WTC11 (cell line): ENCODE measurements at places on chromosomes 5 and 9.

DNA sequence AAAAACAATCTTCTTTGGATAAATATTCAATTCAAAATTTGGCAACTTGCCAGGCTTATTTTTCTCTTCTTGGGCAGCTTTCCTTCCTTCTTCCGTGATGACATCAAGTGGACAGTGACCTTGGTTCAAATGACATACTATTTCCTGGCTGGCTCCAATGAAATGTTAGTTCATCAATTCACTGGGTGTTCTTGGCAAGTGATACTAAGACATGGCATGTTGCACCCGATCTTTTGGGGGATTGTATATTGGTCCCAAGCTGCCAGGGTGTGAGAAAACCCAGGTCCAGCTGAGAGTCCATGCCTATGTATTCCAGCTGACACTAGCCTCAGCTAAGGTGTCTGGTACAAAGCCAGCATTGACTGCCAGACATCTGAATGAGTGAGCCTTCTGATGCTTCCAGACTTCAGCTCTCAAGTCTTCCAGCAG is 252.9 kb downstream of the MAT2B start:
- no peak for DNase-seq

DNA sequence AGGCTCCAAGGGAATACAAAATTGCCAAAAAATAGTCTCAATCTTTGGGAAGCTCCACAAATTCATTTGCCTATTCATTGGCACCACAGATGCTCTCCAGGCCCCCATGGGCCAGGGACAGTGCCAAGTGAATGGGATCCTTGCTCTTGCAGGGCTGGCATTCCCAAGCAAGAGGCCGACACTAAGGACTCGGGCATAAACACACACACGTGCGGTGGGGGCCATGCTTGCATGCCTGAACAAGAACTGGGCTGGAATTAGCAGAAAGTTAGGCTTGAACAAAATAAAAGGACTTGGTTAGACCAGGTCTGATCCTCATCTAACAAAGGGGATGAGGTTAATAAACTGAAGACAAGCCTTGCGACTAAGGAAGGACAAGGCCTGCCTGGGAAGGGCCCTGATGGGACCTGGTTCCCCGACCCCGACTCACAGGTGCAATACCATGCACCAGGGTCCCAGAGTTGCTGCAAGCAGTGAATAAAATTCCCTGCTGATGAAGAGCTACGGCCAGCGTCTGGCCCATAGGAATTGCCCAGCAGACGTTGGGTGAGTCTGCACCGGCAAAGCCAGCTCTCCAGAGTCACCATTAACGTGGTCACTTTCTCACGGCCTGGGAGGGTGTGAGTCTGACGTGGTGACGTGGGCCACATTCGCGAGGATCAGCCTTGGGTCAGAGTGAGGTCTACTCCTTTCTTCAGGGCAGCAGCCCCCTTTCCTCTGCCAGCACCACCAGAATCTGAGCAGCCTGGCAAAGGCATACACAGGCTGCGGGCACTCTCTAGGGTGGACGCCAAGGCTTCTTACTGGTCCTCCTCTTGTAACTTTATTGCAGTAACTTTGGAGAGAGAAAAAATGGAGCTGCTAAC is 77.4 kb upstream of the FCN1 start:
- DNase-seq = no peak

- no peak for DNase-seq
Observed at GRCh38 chr5:31408814-31409213, 123.1 kb downstream of the DROSHA start.

DNA sequence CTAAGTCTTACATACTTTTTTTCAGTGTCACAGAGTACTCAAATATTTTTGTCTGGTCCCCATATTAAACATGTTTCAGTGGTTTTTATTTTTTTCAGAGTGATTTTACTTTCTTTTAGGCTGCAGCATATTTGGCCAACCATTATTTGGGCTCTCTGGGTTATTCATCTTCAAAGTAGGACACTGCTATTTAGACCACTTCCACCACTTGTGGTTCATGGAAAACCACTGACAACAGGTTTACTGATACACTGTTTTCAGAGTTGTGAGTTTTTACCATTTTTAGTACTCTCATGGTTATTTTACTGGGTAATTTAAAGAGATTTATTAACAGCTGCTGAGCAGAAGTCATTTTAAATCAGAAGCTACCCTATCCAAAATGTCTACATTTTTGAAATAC is 437.6 kb downstream of the KIAA0825 start:
- no peak for DNase-seq

GRCh38 chr5:112174959-112175594 is 244.0 kb downstream of the EPB41L4A start:
- no peak for DNase-seq

DNA sequence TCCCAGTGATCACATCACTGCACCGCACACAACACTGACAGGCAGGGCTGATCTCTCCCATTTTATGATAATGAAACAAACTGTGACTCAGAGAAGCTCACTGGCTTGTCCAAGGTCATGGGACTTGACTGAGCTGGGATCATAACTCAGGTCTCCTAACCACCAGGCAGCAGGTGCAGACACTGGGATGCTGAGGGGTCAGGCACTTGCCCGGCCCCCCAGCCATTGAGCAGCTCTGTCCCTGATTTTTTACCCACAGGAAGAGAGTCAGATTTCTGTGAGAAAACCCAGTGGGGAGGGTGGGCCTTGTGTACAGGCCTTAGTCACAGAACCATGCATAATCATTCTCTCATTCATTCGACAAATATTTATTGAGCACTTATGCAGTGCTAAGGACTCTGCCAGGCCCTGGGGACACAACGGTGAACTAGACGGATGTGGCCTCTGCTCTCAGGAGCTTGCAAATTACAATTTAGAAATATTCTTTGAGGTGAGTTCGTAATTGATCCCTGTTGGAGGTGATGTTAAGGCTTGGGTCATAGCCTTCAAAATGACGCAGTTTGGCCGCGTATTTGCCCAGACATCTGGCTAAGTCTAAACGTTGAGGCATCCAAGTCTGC is 54.5 kb upstream of the TGFBR1 start:
- no peak for DNase-seq

- no peak for DNase-seq
Observed at GRCh38 chr5:172881691-172882370, 47.8 kb downstream of the ERGIC1 start.

GRCh38 chr9:129322022-129322621 is 144.1 kb upstream of the IER5L start:
- no peak for DNase-seq

- no peak for DNase-seq
Observed at GRCh38 chr9:114347675-114348074, 18.0 kb downstream of the ORM2 start.

DNA sequence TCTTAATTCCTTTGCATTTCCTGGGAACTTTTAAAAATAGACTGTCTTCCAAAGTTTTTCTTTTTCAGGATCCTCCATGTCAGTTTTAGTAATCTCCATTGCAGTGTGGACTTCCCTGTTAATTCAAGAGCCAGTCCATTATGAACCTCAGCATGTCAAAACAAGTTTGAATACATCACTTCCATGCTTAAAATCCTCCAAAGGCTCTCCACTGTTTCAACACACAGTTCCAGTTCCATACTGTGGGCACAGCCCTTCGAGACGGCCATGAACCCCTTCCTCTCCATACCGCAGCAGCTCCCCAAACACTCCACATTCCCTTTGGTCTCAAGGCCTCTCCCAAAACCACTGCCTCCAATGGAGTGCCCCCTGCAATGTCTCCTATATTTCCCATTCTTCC is 19.5 kb downstream of the LIFR start:
- no peak for DNase-seq

- DNase-seq = no peak
Observed at GRCh38 chr5:3609120-3609681, 13.6 kb downstream of the IRX1 start.

- no peak for DNase-seq
Observed at GRCh38 chr5:126481243-126481642, 58.0 kb downstream of the GRAMD2B start.

DNA sequence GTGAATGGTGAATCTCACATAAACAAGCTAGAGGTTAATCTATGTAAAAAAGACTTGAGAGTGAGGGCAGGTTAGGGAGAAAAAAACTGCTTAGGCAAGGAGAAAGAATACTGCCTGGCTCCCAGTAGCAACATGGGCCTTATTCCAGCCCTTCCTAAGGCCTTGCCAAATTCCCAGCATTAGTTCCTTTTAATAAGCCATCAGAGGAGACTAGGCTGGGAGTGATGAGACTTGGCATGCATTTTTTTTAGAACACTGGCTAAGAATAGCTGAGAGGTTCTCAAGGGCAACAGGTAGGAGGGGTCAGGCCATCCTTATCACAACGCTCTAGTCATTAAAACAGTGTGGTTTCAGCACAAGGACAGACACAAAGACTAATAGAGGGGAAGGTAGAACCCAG is 20.9 kb upstream of the ZBTB43 start:
- DNase-seq = no peak

GRCh38 chr9:133576031-133576874 is 32.9 kb downstream of the FAM163B start:
- no peak for DNase-seq

- no peak for DNase-seq
Observed at GRCh38 chr5:124692324-124692723, 54.1 kb downstream of the ZNF608 start.

- DNase-seq = no peak
Observed at GRCh38 chr5:68012429-68012828, 203.1 kb upstream of the PIK3R1 start.

- no peak for DNase-seq
Observed at GRCh38 chr5:124474528-124475215, 271.8 kb downstream of the ZNF608 start.

- DNase-seq = no peak
Observed at GRCh38 chr9:127876026-127876763, 1.3 kb downstream of the AK1 start.

- no peak for DNase-seq
Observed at GRCh38 chr5:95794070-95794516, 28.4 kb downstream of the GLRX start.

GRCh38 chr5:159181152-159181551 is 28.2 kb downstream of the RNF145 start:
- DNase-seq = no peak

DNA sequence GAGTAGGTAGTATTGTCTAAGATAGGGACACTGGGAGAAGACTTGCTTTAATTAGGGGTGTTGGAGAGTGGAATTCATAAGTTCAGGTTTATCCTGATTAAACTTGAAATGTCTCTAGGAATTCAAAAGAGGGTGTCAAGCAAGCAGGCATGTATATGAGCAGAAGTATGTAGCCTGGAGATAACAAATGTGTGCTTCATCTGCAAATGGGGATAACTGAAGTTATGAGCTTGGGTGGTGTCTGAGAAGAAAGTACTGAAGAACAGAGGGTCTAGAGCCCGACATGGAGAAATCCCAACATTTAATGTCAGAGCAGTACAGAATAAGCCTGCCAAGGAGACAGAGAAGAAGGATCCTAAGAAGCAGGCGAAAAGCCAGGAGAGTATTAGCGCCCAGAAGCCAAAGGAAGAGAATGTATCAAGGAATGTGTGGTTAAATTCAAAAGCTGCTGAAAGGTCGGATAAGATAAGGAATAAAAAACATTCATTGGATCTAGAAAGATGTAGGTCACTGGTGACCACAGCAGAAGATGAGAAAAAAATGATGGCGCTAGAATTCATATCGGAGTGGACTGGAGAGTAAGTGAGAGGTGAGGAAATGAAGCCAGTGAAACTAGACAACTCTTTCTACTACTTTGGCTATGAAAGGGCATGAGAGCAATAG is 401.5 kb upstream of the PIK3R1 start:
- no peak for DNase-seq

DNA sequence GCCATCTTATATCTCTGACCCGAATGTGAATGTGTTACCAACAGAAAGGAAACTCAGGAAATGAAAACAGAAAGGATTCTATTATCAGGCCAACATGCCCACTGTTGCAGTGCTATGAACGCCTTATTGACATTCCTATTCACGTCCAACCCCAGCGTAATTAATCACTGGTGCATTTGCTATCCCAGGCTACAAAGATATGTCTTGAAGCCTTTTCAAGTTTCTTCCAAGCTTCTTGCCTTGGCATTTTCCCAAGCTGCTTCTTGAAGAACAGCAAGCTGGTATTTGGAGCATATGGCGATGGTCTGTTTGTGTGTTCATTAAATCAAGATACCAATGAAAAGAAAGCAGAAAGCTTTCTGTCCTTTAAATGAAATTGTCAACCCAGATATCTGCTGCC is 579.2 kb upstream of the ZNF462 start:
- DNase-seq = no peak

DNA sequence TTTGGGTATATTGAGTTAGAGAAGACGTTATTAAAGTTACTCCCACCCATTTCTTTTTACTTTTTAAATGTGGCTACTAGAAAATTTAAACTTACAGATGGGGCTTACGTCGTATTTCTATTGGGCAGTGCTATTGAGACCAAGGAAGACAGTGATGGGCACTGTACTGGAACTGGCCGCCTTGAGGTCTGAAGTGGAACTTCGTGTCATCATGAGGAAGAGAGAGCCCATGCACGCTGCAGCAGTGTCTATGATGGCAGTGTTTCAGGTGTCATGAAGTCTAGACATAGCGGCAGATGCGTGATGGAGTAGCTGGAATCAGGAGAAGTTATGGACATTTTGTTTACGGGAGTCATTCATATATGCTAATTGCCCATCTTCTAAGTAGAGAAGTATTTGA is 143.7 kb downstream of the LRRC70 start:
- peak; percentile 20 for DNase-seq

- DNase-seq = no peak
Observed at GRCh38 chr9:123883634-123884033, 46.3 kb downstream of the DENND1A start.

GRCh38 chr5:128539038-128539429 is 989 bp upstream of the FBN2 start:
- DNase-seq = no peak

DNA sequence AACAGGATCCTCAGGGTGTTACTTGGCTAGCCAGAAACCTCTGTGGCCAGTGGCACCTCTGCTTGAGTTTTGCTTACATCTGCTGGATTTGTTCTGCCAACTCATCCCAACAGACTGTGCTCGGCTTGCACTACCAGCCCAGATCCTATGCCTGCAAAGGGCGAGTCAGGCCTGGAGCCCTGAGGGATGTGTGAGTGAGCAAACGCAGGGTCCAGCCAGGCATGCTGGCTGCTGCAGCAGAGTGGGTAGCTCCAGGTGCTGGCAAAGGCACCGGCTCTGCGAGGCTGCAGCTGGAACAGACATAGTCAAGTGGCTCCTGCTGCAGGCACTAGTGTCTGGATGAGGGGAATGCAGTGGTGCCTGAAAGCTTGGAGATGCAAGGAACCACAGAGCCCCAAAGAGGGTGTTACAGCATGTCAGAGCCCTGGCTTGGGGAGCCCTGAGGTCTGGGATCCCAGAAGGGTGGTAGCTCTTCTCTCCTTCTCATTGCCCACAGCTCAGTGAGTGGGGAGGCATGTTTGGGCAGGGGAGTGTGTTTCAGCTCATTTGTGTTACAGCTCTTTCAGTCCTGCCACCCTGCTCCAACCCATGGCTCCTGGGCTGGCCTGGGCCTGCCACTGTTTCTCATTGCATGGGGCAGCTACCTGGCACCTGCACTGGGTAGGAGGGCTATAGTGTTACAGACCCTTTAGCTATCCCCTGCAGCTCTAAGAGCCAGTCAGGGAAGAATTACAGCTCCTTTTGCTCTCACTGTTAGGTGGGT is 332.6 kb downstream of the TAF11L14 start:
- peak; percentile 10 for DNase-seq

- no peak for DNase-seq
Observed at GRCh38 chr5:17838469-17838868, 204.2 kb downstream of the TAF11L14 start.
